Activated naive CD4-positive, alpha-beta T cell treated with anti-CD3 and anti-CD28 coated beads, Interleukin-2, amount 10 ng/mL, durations not matched to agents 5 hours and 36 hours (primary cell): ENCODE measurements at places on chromosomes 6 and 20. TPM values are rescaled to one million over a fixed set of nuclear protein-coding genes. Genes with fewer than 3 reads are reported as not detected.

Gene ITPR3
- total RNA-seq: 56.4 TPM

Gene ZNF334
- 0.40 TPM for total RNA-seq

Gene SERPINB1
- 66.0 TPM for total RNA-seq

Gene UFL1
- 24.6 TPM for total RNA-seq

Gene B3GAT2
- 0.03 TPM for total RNA-seq

Gene UNC5CL
- total RNA-seq: 1.4 TPM

Gene LTA
- 29.6 TPM for total RNA-seq

Gene OOEP
- total RNA-seq: 0.24 TPM

Gene RAD21L1
- not detected for total RNA-seq

Gene AKAP12
- 0.08 TPM for total RNA-seq

Gene MAS1
- total RNA-seq: not detected

Gene RGS17
- total RNA-seq: not detected

Gene ZBTB12
- 2.4 TPM for total RNA-seq

Gene IFNGR1
- total RNA-seq: 20.1 TPM

Gene PRSS16
- 1.1 TPM for total RNA-seq

Gene ISM1
- total RNA-seq: 1.3 TPM

Gene HCRTR2
- total RNA-seq: not detected

Gene NKX2-4
- total RNA-seq: not detected

Gene RFX6
- total RNA-seq: not detected

Gene WFDC10B
- total RNA-seq: not detected

Gene HDGFL1
- total RNA-seq: not detected

Gene SYNJ2
- total RNA-seq: 31.7 TPM

Gene HTR1E
- not detected for total RNA-seq

Gene TSPO2
- not detected for total RNA-seq

Gene VSTM2L
- total RNA-seq: not detected

Gene RNASET2
- 151 TPM for total RNA-seq

Gene CLPSL1
- not detected for total RNA-seq

Gene C6orf141
- 0.46 TPM for total RNA-seq

Gene CST2
- not detected for total RNA-seq

Gene HNF4A
- total RNA-seq: not detected

Gene ZNF165
- total RNA-seq: 0.81 TPM

Gene MROH8
- total RNA-seq: 3.3 TPM

Gene TAF11
- 27.3 TPM for total RNA-seq

Gene IMPG1
- total RNA-seq: not detected

Gene GSTA4
- total RNA-seq: 7.1 TPM

Gene HMGCLL1
- not detected for total RNA-seq

Gene RUNX2
- total RNA-seq: 3.3 TPM

Gene ADGB
- not detected for total RNA-seq

Gene TNXB
- total RNA-seq: 4.8 TPM

Gene MCCD1
- not detected for total RNA-seq

Gene TUBB2B
- total RNA-seq: not detected

Gene BPIFB1
- not detected for total RNA-seq

Gene BMP7
- not detected for total RNA-seq

Gene ZSCAN31
- 1.2 TPM for total RNA-seq
